ENCODE measurements at places on chromosomes 5 and 9.

DNA sequence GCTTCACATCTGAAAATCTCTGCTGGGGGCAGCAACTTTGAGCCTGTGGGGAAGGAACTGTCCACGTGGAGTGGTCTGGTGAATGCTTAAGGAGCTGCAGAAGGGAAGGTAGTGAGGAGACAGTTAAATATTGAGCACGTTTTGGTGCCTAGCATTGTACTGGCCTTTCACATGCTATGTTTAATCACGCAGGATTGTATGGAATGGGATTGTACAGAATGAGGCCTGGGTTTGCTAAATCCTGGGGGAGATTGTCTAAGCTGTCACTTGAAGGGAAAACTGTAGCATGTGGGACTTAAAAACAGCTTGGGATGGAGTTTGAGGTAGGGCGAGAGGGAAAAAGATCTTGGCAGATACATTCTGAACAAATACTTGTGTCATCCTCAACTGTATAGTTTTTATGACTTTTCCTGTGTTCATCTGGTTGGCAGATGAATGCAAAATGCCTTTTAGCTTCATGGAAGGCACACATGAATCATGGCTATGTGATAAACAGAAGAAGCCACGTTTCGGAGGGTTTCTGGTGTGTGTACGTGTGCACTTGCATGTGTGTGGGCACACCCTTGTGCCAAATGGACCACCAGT is 106.6 kb downstream of the TMC1 start:
- no peak for DNase-seq

DNA sequence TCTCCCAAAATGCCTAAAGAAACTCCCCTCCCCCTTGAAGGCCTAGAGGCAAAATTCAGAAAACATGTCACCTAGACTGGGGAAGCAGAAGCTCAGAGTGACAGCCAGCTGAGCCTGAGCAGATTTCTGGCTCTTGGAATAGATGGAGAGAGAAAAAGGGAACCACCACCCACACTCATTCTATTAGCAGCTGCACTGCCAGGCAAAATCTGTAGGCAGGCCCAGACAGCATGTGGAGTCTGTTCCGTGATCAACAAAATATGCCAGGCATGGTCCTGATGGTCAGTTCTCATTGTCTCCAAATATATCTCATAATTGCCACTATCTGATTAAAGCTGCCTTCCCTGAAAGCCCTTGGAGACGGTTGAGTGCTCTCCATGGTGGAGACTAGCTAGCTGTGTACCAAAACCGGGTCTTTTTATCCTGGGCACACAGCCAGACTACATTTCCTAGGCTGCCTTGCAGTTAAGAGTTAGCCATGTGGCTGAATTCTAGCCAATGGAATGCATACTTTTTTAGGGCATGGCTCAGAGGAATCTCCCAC is 131.7 kb upstream of the GPR151 start:
- no peak for DNase-seq

DNA sequence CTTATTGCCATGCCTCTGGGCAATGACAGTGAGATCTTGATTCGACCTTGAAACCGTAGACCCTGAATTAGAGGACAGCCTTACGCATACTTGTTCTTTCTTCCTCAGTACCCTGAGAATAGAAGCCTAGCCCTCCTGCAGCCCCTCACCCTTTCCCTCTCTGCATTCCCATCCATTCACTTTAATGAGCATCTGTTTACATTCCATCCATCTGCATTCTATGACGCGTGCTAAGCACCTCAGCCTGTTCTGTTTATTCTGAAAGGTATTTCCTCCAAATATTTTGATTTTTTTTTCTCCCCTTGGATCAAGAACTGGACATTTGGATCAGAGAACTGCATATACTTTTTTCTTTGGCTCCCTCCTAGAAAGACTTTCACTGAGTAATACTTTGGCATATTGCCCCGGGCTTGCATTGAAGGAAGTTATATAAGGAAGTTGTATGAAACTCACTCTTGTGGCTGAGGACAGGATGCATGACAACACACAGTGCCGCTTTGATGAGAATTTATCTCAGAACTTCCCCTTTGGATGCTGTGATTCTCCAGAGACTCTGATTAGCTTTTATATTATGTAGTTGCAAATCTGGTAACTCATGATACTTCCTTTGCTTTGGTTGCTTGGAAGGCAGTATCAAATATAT is 15.7 kb downstream of the TMEM8B start:
- DNase-seq: no peak

DNA sequence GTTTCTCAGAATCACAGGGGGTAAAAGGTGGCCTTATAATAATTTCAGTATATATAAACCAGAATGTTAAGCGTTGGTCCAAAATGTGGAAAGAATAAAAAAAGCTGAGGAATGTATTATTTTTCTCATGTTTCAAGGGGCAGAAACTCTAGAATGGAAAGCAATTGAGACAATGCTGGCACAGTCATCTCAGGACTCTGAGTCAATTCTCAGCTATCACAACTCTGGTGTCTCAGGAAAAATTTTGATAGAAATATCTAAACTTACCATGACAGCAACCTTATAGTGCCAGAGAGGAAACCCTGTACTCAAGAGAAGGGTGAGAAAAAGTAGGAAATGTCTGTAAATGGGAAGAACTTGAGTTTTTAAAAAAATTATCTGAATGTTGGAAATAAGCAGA is 1189.4 kb upstream of the NUDT12 start:
- DNase-seq: no peak

DNA sequence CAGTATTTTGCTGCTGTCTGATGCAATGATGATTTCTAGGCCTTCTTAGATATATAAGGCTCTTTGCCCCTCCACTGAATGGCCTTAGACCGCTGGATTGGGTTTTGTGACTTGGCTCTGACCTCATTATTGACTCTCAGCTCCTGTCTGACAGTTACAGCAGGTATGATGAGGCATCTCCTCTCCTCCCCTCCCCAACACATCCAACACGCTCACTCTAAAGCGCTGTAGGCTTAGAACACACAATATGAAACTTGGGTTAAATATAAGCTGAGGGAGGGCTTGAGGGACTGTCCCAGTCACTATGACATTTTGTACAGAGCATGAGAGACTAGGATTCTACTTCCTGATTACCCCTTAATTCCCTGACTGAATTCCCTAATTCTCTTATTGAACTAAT is 18.8 kb upstream of the CER1 start:
- no peak for DNase-seq

DNA sequence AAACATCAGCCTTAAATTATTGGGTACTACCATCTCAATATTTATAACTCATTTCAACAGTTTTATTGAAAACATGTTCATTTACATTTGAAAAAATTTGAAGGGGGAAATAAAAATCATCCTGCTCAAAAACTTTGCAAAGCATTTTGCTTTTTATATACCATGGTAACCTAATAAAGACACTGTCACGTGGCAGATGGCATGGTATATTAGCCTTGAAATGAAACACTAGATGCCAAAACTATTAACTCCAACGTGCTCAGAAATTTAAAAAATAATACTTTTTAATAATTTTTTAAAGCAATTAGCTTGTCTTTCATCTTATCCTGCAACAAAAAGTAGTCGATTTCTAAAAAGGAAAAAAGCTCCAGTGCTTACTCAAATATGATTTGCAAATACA is 88.6 kb upstream of the NFIB start:
- no peak for DNase-seq

DNA sequence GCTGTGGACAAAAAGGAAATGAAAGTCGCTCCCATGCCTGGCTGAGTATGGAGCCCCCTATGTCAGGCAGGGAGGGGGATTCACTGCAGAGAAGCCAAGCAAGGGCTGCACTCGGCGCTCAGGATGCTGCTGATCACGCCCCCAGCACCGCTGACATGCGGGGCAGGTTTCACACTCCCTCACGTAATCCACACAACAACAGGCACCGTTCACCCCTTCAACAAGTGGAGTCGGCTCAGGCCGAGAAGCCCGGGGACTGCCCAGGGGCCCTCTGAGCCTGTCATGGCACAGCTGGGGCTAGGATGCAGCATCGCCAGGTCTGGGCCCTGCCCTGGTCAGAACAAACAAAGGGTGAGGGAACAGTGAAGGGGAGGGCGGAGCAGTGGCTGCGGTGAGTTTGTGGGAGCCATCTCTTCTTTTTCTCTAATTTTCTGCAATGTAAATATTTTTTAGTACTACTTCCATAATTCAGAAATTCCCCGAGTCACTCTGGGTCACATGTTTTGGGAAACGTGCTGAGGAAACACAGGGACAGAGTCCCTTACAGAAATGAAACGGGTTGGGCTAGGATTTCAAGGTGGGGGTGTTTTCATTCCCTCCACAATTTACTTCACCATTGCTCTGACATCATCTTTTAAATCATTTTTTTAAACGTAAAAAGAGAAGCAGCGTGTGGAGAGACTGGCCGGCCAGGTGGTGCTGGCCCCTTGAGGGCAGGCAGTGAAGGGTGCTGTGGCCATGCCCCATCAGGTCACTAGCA is 49.8 kb downstream of the PRRT1B start:
- DNase-seq: no peak

GRCh38 chr9:68744426-68744825 is 39.4 kb downstream of the PIP5K1B start:
- DNase-seq: no peak

DNA sequence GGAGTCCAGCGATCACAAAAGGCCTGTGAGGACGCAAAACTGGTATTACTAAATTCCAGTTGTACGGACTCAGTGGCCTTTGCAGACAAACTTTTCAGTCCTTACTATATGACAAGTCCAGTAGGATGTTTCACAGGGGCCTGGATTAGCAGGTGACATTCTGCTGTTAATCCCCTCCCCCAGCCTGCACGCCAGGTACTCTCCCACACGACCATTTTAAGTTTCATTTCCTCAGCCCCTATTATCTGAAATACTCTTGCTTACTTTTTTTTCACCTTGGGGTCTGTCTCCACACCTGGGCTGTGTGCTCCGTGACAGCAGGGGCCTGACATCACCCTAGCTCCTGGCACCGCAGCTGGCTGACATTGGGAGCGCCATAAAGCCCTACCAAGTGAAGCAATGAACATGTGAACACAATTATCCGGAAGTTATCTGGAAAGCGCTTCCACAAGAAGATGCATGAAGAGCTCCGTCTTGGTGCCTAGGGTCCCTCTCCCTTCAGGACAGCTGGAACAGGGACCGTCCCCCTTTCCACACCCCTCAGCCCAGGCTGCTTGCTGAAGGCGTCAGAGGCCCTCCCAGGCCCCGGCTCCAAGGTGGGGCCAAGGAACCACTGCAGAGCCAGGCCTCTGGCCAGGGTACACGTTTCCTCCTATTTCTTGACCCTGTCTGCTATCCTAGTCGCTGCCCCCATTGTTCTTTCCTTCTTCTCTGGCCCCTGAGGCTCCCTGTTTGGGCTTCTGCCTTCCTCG is 39.7 kb upstream of the ZNF622 start:
- DNase-seq: no peak

DNA sequence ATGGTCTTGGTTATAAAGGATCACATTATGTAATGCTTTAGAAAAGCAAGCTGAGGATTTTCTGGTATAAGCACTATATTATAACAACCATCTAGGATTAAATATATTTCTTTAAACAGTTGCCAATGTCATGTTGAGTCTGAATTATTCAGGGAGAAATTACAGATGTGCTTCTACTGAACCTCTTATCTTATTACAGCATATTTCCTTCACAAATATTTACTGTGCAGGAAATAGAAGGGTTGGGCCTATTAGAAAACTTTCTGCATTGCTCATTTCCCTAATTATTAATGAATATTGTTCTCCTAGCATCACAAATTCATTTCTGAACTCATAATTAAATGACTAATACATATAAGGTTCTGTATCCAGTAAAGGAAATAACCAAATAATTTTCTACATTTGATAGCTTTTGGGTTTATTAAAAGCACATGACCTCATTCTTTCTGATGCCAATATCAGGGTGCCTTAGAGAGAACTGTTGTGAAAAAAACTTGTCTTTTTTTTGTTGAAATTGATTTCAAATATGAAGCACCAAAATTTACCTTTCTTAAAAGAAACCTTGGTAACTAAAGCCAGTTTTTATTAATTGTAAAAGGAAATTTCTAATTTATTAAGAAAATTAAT is 476.8 kb upstream of the PTGER4 start:
- DNase-seq: no peak

DNA sequence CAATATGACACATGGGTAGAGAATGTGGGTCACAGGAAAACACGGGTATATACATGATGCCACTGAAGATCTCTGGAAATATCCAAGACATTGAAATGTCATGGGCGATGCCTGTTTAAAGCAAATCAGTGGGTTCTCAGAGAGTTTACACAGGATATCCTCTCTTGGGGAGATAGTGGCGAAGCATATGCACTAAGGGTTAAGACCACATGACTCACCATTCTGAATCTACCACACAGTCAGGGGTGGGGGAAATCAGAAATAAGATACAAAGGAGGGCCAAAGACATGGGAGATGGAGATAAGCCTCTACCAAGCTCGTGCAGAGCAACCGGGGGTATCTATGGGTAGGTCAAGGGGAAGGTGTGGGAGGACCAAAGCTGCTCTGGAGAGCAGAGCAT is 58.8 kb downstream of the SH3PXD2B start:
- DNase-seq: no peak

GRCh38 chr5:114223866-114224265 is 138.0 kb upstream of the KCNN2 start:
- no peak for DNase-seq

GRCh38 chr5:55123365-55123764 is 20.9 kb downstream of the GZMA start:
- no peak for DNase-seq

DNA sequence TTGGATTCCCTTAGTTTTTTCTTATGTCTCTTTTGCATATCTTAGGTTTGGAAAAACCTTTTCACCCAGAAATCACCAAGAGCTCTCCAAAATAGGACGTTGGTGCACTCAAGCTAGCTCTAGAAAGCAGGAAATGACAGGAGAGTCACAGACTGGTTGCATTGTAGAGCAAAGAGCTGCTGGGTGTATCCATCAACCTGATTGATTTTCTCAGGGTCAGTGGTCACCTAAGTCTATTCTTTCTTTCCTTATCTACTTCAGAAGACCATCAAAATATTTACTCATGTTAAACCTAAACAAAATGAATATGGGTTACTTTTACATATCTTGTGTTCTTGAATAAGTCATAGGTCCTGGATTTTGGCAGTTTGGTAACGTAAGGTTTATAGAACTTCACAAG is 14.9 kb downstream of the SLC26A2 start:
- DNase-seq: no peak

DNA sequence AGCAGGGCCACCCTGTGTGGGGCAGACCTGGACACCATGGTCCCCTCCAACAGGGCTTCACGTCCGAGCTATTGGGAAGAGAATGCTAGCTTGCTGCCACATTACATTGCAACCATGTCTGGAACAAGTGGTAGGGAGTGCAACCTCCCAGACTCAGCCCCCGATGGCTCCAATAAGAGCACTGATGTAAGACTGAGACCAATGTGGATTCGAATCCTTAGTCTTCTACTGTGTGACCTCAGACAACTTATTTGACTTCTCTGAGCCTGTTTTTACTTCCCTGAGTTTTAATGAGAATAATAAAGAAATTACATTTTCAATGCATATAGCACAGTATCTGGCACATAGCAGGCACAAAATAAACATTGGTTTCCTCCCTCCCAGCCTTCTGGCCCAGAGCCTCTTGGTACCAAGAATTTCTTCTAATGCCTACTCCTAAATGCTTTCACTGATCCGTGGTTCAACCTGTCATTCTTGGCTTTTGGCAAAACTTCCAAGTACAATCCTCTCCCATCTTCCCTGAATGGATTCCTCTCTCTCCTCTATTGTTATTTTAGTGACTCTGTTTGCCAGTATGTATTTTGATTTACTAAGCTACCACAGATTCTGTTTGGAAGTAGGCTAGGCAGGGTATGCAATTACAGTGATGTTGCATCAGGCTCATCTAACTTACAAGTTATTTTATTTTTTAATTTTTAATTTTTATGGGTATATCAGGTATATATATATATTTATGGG is 34.6 kb upstream of the COL15A1 start:
- no peak for DNase-seq

Measured in cortex of kidney (tissue), 1 donor.